Endodermal cell (in vitro differentiated cells): ENCODE measurements at places on chromosomes 11 and 22. TPM values are rescaled to one million over a fixed set of nuclear protein-coding genes. Genes with fewer than 3 reads are reported as not detected.
A peak's percentile ranks its signal among the peaks of the same experiment; 100 is the strongest.

Gene NLRP14
- total RNA-seq: 0.18 and 0.33 TPM in 2 replicates

Gene MUC6
- total RNA-seq: 0.20 and 0.26 TPM in 2 replicates

Gene TMPRSS6
- total RNA-seq: 0.22 and 0.34 TPM in 2 replicates

GRCh38 chr22:22706253-22706915 is 62.0 kb downstream of the GGTLC2 start:
- DNase-seq: no peak

DNA sequence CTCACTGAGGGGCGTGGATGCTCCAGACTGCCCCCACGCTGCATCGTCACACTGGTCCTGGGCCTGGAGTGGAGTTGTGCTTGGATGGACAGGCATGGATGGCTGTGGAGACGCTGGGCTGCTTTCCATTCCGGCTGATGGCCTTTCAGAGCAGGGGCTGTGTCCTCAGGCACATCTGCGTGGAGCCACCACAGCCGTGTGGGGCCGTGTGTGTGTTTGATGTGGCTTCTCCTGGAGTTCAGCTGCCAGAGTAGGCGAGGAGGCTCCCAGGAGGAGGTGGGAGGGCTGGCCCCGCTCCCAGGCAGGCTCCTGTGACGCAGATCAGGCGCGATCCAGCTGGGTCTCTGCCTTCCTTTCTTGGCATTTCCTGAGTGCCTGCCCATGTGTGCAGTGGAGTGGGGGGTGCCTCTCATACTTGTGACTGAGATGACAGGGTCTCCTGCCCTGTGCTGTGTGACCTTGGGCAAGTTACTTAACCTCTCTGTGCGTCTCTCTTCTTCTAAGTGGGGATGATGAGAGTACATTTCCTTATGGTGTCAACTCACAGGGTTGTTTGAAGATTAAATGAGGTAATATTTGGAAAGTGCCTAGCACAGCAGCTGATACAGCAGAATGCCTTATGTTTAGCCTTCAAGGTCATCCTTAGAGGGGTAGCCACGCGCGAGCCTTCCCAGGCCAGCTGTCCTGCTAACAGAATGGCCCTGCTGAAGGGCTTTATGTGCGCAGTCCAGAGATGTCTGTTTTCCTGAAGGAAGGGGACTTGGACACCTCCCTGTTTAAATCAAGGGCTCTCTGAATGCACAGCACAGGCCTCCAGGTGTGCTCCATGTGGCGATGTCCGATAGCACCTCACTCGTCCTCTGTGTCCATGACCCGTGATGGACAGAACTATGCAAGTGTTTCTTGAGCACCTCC is 33.5 kb downstream of the GLB1L2 start:
- DNase-seq: no peak

DNA sequence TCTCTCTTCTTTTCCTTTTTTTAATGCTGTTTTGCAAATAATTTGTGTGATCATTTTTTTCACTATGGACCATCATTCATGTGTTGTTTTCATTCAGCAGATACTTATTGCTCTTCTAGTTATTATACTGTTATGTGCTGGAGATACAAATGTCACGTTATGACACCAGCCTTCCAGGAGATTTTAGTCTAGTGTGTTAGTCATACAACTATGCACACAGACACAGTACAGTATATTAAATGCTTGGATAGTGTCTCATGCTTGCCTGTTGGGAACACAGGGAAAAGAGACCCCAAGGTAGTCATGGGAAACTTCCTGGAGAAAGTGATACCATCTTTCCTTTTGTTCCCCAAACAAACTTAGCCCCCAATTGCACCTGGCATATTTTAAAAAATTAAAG is 116.1 kb downstream of the UVRAG start:
- DNase-seq: no peak

DNA sequence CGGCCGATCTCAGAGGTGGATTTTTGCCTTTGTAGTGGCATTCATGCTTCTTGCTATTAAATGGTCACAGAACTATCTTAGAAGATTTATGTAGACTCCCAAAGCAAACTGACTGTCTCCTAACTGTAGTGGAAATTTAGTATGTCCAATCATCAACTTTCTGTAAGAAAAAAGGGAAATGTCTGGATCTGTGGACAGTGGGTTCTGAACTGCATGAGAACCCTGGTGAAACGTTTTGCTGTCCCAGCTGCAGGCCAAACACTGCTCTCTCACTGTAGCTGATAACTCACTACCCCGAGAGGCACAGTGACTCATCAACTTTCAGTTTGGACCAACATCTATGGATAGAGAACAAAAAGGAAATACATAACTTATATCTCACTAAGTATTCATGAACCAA is 387.1 kb downstream of the SOX6 start:
- peak; percentile 53 for DNase-seq

GRCh38 chr11:34223021-34223813 is 117.8 kb downstream of the NAT10 start:
- DNase-seq: no peak

- DNase-seq: no peak
These were observed 34.3 kb downstream of the TREH start for GRCh38 chr11:118645066-118645715.

DNA sequence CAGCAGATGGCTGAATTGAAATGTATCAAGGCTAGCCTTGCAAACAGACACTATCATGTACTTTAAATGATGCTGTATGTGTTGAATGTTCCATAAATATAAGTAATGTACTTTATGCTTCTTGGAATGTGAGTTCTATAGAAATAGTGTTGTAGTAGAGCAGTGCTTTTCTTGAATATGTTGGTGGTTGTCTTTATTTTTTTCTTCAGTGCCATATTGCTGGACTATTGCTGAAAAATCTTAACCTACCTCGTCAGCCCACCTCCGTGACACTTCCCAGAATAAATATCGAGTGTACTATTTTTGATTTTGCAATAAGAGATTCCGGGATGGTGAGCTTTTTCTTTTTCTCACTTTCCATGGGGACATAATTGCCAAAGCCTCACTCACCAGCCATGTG is 153.9 kb downstream of the NAV2 start:
- DNase-seq: no peak
